ENCODE measurements at places on chromosomes 1 and 21.

GRCh38 chr1:231072041-231072440 lies 32.0 kb upstream of the FAM89A start:
- DNase-seq = no peak

GRCh38 chr1:202234331-202235002 lies 40.9 kb downstream of the LGR6 start:
- no peak for DNase-seq

- no peak for DNase-seq
Observed at GRCh38 chr1:58921342-58921741, 137.5 kb upstream of the JUN start.

- DNase-seq = no peak
Observed at GRCh38 chr21:42758721-42759593, 105.5 kb downstream of the PDE9A start.

Data from NCI-H187 (cell line).